ENCODE measurements at places on chromosomes 6 and 20.
A peak's percentile ranks its signal among the peaks of the same experiment; 100 is the strongest.

DNA sequence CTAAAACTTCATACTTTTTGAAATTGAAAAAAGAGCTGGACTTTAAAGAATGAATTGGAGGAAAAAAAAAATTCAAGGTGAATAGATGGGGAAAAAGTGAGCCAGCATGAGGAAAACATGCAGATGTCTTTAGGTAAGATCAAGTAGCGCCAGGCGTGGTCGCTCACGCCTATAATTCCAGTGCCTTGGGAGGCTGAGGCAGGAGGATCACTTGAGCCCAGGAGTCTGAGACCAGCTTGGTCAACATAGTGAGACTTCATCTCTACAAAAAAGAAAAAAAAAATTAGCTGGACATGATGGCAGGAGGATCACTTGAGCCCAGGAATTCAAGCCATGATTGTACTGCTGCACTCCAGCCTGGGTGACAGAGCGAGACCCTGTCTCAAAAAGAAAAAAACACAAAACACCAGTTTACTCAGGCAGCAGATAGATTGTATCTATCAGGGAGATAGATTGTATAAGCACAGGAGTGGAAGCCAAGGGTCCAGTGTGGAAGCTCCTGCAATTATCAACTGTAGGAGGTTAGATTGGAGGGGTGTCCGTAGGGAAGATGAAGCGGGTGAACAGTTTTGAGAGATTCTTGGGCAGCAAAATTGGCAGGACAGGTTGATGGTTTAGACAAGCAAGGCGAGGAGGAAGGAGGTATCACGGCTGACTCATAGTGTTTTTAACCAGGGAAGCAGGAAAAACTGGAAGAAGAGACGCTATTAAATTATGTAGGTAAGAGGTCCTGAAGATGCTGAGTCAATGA is 97.6 kb upstream of the ZNF217 start:
- no peak for DNase-seq

DNA sequence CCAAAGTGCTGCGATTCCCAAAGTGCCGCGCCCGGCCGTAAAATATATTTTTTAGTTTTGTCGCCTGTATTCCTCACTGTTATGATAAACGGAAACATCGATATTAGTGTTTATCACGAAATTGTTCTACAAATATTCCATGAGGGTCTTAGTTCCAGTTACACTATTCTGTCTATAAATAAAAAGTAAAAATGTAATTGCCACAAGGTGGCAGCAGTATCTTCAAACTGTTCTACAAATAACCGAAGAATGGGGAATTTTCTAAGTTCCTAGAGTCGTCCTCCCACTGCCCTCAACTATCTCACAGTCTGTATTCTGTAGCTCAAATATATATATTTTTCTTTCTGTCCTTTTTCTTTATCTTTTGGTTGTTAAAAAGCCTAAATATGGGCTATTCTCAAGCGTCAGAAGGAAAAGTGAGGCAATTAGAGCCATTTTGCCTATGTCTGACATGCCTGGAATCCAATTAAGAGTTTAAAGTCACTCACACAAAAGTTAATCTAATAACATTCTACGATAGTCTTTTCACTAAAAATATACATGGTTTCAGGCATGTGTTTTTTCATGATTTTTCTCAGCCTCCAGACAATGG is 14.2 kb upstream of the FAM162B start:
- no peak for DNase-seq

GRCh38 chr6:24858177-24858653 is 59.5 kb upstream of the ARMH2 start:
- DNase-seq, result no peak

DNA sequence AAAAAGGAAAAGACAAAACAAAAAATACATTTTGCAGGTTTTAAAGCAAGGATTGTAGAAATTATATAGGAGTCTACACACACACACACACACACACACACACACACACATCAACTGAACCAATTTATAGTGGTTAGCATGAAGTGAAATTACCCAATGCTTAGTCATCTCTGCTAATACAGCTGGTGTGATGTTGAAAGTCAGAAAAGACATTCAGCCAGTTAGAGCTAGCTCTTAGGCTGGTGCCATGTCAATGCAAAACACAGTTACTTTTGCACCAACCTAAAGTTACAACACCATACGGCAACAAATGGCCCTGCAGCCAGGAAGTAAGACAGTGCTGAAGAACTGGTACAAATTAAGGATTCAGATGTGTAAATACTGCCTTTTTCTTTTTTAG is 15.2 kb downstream of the FAM210B start:
- DNase-seq, result no peak

- DNase-seq, result no peak
Observed at GRCh38 chr6:132063738-132064137, 112.6 kb upstream of the CCN2 start.

GRCh38 chr6:13124131-13124530 is 204.2 kb downstream of the TBC1D7 start:
- no peak for DNase-seq

- DNase-seq, result no peak
Observed at GRCh38 chr6:33762713-33763112, 16.0 kb upstream of the IP6K3 start.

DNA sequence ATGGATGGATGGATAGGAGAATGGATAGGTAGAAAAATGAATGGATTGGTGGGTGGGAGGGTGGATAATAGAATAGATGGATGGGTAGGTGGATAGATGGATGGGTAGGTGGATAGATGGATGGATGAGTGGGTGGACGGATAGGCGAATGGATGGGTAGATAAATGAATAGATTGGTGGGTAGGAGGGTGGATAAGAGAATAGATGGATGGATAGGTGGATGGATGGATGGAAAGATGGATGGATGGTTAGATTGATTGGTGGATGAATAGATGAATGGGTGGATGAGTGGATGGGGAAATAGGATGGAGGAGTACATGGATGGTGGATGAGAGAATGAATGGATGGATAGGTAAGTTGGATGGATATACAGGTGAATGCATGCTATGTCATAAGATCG is 110.5 kb downstream of the CEBPB start:
- DNase-seq, result no peak

DNA sequence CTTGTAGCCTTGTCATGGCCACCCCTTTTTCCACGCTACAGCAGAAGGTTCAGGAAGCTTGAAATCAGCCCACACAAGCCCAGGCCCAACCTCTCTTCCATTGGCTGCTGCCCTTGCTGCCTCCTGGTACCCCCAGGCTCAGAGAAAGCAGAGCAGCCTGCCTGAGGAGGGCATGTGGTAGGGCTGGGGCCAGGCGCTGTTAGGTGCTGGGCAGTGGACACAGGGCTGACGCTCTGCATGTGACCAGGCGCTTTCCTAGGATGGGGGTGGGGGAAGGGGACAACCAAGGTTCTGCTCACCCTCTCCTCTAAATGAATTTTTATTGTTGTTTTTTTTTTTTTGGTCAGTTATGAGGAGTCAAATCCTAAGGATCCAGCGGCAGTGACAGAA is 36.3 kb upstream of the ID1 start:
- DNase-seq, result no peak

DNA sequence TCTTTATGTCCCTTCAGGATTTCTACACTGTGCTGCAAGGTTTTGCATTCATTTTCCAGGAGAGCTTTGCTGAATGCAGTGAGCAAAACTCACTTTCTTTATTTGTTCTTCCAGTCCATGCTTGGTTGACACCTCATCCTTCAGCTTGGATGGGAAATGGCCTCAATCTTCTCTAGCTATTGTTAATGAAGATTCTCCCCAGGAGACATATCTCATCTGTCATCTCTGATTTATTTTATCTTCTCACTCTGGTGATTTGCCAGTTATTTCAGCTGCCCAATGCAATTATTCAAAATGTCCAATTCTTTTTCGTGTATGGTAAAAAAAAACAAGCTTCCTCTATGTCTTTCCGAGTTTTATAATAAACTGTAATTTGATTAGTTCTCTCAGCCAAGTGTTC is 77.9 kb upstream of the PAK5 start:
- DNase-seq, result no peak

- DNase-seq, result no peak
Observed at GRCh38 chr6:169575365-169575764, 126.5 kb downstream of the WDR27 start.

DNA sequence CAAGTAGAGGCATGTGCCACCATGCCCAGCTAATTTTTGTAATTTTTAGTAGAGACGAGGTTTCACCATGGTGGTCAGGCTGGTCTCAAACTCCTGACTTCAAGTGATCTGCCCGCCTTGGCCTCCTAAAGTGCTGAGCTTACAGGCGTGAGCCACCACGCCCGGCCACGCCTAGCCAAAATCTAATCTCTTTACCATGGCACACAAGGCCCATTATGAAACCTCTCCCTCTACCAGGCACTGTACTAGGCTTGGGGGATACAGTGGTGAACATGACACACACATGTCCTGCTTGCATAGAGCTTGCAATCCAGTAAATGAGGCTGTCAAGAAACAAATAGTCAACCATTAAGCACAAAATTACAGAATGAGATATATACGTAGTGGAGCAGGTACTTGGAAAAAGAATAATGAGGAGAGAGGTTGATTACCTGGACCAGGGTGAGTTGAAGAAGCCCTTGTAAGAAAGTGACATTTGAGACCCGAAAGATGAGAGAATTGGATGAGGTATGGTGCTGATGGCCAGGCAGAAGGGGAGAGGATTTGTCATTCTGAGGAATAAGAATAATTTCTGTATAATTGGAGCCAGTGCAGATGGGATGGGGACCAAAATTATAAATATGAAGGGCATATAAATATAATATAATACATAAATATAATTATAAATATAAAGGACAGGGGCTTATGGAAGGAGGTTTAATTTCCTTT is 1.2 kb upstream of the CTNNBL1 start:
- no peak for DNase-seq

DNA sequence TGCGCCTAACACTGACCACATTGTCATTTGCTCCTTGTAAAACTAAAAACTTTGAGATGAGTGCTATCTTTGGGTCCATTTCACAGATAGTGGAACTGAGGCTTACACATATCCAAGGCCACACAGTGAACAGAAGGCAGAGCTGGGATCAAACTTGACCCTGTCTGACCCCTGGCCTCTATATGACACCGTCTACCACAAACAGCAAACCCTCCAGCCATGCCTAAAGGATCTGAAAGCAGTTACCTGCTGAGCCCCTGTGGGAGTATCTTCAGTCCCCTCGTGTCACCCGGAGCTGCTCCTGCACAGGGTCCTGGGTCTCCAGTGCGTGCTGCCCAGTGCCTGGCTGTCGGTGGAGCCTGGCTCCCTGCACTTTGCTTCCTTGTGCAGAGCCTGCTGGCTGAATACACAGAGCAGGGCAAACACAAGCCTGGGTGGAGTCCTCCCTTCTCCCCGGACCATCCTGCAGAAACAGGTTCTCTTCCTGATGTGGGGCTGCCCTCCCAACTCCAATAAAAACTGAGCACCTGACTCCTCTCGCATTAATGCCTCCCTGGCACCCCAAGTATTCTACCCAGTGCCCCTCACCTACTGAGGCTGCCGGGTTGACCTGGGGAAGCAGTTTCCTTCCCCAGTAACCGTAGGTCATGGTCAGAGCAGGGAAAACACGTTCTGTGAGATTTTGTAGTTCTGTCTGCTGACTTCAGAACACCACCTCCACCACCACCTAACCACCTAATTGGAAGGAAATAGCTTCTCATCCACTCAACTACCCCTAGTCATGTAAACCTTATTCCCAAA is at the start of gene BCAS1:
Gene BCAS1, minus strand, starts transcription at position 408 of the 801 bp plus-strand sequence. CDS start 11,876 bp downstream, outside the sequence.
- peak; percentile 54 for DNase-seq

- DNase-seq, result no peak
Observed at GRCh38 chr6:27565839-27566779, 93.2 kb upstream of the ZNF184 start.

DNA sequence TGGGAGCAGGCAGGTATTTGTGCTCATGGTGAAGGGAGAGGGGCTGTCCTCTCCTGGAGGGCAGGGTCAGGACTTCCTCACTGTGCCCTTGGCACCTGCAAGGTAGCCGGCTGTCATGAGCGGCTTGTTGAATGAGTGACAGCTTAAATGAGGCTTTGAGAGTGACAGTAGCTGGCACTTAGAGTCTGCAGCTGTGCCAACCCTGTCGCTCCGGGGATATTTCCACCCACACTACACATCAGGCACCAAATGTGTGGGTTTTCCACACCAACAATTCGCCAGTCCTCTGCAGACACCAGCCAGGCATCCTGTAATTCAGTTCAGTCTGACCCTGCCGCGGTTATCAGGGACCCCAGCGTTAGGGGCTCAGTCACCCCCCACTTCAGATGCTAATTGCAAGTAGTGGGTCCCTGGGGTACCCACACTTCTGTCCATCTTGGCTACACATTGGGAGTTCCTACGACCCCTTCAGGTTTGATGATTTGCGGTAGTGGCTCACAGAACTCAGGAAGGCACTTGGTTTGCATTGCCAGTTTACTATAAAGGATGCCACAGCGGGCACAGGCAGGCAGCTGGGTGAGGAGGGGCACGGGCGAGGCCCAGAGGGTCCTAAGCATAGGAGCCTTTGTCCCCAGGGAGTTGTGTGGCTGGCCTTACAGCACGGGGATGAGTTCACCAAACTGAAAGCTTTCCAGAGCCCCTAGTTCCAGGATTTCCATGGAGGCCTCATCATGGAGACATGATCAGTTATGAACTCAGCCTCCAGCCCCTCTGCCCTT is 9.1 kb downstream of the MTG2 start:
- no peak for DNase-seq

DNA sequence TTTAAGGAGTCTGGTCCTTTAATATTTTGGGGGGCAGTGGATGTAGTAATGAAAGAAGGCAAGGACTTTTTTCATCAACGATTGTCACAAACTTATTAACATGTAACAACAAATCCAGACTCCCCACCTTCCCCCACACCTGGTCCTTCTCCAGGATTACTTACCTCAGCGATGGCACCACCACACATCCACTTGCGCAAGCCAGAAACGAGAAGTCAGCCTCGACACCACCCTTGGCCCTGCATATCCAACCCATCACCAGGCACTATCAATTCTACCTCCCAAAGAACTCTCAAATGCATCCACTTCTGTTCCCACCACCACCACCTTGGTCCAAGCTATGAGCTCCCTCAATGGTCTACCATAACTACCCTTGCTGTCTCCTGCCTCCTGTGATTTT is 6.6 kb downstream of the EZR start:
- DNase-seq, result no peak

GRCh38 chr20:24797745-24798655 is 151.1 kb upstream of the CST7 start:
- no peak for DNase-seq

GRCh38 chr20:273884-274283 is 16.4 kb downstream of the DEFB132 start:
- no peak for DNase-seq

DNA sequence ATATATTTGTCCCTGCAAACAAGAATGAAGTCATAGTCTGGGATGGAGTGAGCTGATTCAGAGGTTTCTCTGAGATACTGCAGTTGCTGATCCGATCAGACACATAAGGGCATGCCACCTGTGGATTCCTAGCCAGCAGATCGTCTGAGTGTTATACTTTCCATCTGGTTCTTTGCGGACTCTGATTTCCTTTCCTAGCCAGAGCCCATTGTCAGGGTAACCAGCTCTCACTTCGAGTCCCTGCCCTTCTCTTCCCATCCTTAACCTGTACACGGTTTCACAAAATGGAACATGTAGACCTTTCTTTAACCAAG is 100.9 kb downstream of the TMEM200A start:
- DNase-seq, result no peak

GRCh38 chr6:9250852-9251251 is 815.5 kb upstream of the SLC35B3 start:
- peak; percentile 38 for DNase-seq

- no peak for DNase-seq
Observed at GRCh38 chr20:44495802-44496481, 20.3 kb downstream of the TTPAL start.
